Psoas muscle (tissue), 8 donors: ENCODE measurements at places on chromosomes 5 and 9. TPM values are rescaled to one million over a fixed set of nuclear protein-coding genes. Genes with fewer than 3 reads are reported as not detected.

Gene CTNNA1
- total RNA-seq, result 117 TPM

Gene ANKRD31
- total RNA-seq, result 0.11 TPM

Gene NIM1K
- total RNA-seq, result 0.19 TPM

DNA sequence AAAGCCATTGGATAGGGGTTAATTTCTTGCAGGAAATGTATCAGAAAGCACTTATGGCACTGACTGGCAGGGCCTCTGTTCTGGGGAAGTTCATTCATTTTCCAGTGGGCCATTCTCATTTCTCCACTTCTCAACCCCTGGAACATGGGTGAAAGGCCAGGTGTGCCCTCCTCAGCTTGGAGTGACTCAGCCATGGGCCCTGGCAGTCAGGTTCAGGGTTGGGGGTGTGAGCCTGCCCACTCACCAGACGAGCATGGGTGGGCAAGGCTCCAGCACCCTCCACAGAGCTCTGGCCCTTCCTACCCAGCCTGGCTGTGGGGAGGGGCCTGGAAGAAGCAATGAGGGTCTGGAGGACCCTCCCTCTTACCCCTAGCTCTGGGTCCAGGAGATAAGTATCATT, 174.4 kb downstream of the HSPA4 start:
- no peak for DNase-seq

Gene BHMT
- total RNA-seq, result not detected

DNA sequence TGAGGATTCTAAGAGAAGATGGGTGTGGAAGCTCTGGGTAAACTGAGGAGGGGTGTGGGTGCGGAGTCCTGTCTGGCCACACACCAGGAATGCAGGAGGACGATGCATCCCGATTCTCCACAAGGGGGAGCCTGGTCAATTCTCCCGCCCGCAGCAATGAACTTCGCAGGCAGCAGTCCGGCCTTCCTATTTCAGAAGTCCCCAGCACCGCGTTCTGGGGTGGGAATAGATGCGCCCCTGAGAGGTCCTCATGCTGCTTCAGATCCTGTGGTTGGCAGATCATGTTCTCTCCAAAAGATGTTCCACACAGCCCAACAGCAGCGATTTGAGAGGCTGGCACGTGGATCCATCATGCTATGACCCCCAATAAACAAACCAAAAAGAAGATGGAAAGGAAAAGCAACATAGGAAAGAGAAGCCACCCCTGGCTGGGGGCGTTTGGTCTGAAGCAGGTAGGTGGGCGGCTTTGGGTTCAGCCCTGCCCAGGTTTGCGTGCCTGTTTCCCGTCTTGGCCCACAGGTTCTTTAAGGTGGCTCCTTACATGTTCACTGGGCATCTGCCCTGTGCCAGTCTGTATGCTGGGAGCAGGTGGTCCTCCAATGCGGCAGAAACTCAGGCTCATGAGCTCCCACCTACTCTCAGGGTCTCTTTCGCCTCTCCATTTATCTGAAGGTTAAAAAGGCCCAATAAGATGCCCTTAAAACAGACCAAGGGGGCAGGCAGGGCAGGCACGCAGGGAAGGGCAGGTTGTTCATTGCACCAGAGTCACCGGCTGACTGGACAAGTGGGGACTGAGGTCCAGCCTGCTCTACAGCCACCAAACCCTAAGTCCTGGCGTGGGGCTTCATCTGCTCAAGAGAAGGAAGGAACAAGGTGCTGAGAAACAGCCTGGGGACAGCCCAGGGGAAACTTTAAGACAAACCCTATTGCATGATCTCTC, 171.6 kb downstream of the PAX5 start:
- no peak for DNase-seq

- no peak for DNase-seq
These were observed 18.4 kb downstream of the LSM11 start for GRCh38 chr5:157761690-157762621.

GRCh38 chr9:125412166-125412565, 150.5 kb downstream of the GAPVD1 start:
- DNase-seq, result no peak

Gene NSG2
- not detected for total RNA-seq

GRCh38 chr5:167920589-167920988, 370.9 kb upstream of the WWC1 start:
- DNase-seq, result no peak

- no peak for DNase-seq
These were observed 161.5 kb downstream of the GABRB2 start for GRCh38 chr5:161385027-161385426.

Gene C9
- 0.24 TPM for total RNA-seq

DNA sequence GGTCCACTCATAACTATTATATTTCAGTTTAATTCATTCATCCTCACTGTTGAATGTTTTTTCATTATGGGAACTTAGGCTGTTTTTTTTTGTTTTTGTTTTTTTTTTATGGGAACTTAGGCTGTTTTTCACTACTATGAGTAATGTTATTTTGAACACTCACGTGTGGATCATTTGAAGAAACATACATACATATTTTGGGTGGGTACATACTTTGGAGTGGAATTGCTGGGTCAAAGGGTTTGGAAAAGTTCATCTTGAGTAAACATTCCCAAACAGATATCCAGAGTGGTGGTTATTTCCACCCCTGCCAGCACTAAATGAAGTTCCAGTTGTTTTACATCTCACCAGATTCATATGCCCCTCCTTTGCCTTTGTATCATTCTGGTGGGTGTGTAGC, 584.4 kb downstream of the PSAT1 start:
- DNase-seq, result no peak

Gene LCN9
- total RNA-seq, result not detected

GRCh38 chr5:171032435-171032973, 170.7 kb downstream of the RANBP17 start:
- DNase-seq, result no peak

DNA sequence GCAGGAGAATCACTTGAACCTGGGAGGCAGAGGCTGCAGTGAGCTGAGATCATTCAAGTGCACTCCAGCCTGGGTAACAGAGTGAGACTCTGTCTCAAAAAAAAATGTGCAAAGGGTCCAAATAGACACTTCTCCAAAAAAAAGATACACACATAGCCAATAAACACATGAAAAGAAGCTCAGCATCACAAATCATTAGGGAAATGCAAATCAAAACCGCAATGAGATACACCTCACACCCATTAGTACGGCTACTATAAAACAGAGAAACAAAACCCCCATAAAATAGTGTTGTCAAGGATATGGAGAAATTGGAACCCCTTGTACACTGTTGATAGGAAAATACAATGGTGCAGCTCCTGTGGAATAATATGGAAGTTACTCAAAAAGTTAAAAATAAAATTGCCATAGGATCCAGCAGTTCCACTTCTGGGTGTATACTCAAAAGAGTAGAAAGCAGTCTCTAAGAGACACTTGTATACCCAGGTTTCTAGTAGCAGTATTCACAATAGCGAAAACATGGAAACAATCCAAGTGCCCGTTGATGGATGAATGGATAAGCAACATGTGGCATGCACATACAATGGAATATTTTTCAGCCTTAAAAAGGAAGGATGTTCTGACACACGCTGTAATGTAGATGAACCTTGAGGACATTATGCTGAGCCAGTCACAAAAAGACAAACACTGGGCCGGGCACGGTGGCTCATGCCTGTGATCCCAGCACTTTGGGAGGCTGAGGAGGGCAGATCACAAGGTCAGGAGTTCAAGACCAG, 57.2 kb upstream of the PPARGC1B start:
- DNase-seq, result no peak

DNA sequence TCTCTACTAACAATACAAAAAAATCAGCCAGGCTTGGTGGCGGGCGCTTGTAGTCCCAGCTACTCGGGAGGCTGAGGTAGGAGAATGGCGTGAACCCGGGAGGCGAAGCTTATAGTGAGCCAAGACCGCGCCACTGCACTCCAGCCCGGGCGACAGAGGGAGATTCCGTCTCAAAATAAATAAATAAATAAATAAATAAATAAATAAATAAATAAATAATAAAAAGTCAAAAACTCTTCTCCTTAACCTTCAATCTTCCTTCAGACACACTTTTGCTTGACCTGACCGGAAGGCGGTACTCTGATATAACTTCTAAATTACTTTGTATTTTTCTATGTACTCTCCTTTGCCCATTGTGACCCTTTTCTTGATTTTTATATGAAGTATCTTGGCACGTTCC, 302.1 kb downstream of the SLF1 start:
- DNase-seq, result no peak

- DNase-seq, result no peak
These were observed 26.8 kb downstream of the FYB1 start for GRCh38 chr5:39192450-39193160.

GRCh38 chr5:116372931-116373597, 201.6 kb downstream of the SEMA6A start:
- DNase-seq, result no peak

DNA sequence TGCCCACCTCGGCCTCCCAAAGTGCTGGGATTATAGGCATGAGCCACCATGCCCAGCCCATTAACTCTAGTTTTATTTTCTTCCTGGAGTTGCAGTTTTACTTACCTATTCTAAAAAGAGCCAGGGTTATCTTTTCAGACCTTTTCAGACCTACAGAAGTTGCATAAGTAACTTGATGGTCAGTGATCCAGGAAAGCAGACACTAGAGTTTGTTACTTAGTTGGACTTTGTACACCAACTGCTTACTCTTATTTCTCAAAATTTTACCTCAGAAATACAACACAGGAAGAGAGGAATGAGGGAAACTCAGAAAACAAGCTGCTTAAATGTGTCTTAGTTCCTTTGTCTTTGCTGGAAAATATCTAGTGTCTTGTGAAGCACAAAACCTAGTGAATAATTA, 25.4 kb downstream of the RAD23B start:
- no peak for DNase-seq

- no peak for DNase-seq
These were observed 77.9 kb downstream of the FBXL7 start for GRCh38 chr5:15577831-15578230.

Gene ZBED3
- 2.3 TPM for total RNA-seq

Gene PTPRD
- 0.66 TPM for total RNA-seq

Gene KIF12
- total RNA-seq, result not detected

- DNase-seq, result peak; percentile 32
These were observed 700 bp downstream of the CDO1 start for GRCh38 chr5:115815693-115816225.

DNA sequence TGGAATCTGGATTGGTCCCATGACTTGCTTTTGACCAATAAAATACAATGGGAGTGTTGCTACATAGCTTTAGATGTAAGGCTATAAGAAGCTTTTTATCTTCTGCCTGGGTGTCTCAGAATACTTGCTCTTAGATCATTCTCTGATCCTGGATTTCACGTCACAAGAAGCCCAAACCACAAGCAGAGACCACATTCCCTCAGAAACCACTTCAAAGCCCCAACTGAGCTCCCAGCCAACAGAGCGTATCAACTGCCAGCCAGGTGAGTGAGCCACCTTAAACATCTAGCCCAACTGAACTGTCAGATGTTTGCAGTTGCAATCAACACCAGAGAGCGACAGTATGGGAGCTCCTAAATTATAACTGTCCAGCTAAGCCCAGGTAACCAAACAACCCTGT, 687.1 kb downstream of the TLE1 start:
- DNase-seq, result no peak

GRCh38 chr5:34817558-34818351, 21.2 kb upstream of the TTC23L start:
- DNase-seq, result no peak

- peak; percentile 92 for DNase-seq
These were observed 9.0 kb downstream of the PRRC2B start for GRCh38 chr9:131402738-131403492.

Gene IL4
- total RNA-seq, result not detected

- no peak for DNase-seq
These were observed 31.0 kb downstream of the EPB41L4A start for GRCh38 chr5:112388074-112388473.
